Skeletal muscle cell (primary cell): ENCODE measurements at places on chromosomes 3 and 15.

GRCh38 chr3:170473358-170473757, 54.7 kb downstream of the CLDN11 start:
- no peak for DNase-seq

DNA sequence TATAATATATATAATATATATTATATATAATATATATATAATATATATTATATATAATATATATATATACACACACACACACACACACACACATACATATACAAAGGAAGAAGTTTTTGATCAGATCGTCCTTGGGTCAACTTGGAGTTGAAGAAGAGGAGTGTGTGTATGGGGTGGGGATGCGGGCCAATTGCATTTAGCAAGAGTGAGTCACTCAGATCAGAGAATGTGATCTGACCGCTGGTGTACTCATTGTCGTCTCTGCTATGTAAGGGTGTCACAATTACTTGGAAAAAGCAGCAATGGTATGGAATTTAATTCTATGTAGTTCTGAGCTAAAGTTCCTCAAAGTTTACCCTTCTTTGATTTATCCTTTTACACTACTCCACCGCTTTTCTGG, 4.6 kb upstream of the VGLL3 start:
- DNase-seq: peak; percentile 84

DNA sequence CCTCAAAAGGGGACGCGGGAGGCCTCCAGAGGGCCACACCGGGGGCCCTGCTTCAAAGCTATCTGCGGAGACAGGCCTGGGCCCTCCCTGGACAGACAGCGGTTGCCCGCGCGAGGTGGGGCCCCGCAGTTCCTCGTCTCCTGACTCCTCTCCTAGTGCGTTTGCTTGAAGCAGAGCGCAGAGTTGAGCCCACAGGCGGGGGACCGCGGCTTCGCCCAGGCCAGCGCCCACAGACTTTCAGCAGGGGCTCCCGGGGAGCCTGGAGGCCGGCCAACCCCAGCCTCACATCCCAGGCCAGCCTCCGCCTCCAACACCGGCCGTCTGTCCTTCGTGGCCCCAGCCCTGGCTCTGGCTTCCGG, 540 bp upstream of the ADAMTS7 start:
- DNase-seq: no peak

- DNase-seq: no peak
These were observed 499.1 kb downstream of the ROBO2 start for GRCh38 chr3:77539014-77539413.

- peak; percentile 97 for DNase-seq
These were observed 35.7 kb downstream of the CCDC80 start for GRCh38 chr3:112605285-112605684.

DNA sequence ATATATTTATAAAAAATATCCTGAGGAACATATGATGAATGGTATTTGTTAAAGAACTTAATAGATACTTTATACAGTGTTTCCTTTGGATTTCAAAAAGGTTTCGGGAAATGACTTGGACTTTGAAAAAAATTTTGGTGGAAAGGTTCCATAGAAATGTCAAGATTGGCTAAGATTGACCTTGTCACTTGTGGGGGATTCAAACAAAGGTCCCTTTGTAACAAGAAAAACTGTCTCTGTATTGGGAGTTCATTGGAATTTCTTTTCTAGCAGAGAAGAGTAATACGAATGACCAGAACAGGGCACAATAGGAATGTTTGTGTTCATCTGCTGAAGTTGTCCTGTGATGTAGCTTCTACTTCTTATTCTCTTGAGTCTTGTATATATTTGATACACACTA, 43.2 kb downstream of the ARHGEF26 start:
- no peak for DNase-seq

DNA sequence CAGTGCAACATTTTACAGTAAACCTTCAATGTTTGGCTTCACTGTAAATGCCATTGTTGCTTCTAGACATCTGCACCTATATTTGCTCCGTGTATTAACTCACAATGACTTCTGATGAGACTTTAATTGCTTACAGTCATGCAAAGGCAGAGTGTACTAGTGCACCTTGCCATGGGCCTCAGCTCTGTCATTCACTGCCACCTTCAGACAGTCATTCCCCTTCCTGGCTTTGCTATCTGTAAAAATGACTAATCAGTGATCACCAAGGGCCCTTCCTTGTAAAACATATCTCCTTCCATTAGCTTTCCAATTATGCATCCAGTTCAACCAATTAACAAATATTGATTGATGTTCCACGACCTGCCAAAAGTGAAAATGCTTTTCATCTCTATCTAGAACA, 120.3 kb downstream of the ARRDC4 start:
- DNase-seq: no peak

- DNase-seq: no peak
These were observed 389.7 kb downstream of the ROBO1 start for GRCh38 chr3:79378064-79378463.

GRCh38 chr3:13540297-13540995, 8.5 kb upstream of the FBLN2 start:
- DNase-seq: no peak

GRCh38 chr3:23590424-23591273, 215.1 kb upstream of the UBE2E1 start:
- no peak for DNase-seq

- peak; percentile 51 for DNase-seq
These were observed 104.5 kb downstream of the NLGN1 start for GRCh38 chr3:173501931-173502489.

DNA sequence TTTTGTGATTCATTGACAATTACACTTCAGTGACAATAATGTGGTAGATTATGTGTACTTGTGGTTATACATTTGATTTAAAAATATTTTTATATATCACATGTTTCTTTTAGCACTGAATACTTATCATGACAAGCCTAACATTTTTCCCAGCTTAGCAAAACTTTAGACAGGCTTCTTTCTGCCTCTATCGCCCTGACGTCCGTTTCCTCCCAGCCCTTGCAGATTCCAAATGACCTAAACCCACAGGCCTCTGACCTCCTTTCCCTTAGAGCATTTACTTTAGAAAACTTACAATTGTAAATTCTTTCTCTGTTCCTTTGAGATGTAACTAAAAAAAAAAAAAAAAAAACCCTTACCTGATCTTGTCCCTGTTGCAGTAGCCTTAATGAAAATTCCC, 326.1 kb downstream of the UNC13C start:
- no peak for DNase-seq

DNA sequence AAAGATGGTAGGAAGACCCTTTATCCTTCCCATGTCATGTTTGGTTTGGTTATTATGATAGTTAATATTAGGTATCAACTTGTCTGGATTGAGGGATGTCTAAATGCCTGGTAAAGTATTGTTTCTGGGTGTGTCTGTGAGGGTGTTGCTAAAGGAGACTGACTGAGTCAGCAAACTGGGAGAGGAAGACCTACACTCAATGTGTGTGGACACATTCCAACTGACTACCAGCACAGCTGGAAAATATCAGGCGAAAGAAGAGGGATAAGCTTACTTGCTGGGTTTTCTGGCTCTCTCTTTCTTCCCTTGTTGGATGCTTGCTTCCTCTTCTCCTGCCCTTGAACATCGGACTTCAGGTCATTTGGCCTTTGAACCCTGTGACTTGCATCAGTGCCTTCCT, 1227.6 kb upstream of the EPHA6 start:
- no peak for DNase-seq

GRCh38 chr3:195582947-195583346, 793 bp downstream of the APOD start:
- no peak for DNase-seq

- no peak for DNase-seq
These were observed 105.0 kb downstream of the IQCH start for GRCh38 chr15:67359431-67360079.

DNA sequence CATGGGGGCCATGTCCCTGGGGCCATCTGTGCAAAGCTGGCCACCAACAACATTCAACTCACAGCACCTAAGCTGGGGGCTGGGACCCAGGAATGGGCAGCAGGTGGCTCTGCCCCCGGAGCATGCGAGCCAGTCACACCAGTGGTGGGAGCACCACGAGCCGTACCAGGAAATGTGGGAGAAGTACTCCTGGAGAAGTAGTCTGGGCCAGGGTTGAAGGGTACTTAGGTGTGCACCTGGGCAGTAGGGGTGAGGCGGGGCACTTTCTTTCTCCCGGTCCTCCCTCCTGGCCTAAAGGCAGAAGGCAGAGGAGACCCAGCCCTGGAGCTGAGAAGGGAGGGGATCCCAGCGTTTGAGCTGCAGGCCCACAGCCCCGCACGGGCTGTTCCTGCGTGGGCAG, 94.2 kb downstream of the PLXNA1 start:
- no peak for DNase-seq

- DNase-seq: no peak
These were observed 236.8 kb downstream of the LRRN1 start for GRCh38 chr3:4036046-4036445.

DNA sequence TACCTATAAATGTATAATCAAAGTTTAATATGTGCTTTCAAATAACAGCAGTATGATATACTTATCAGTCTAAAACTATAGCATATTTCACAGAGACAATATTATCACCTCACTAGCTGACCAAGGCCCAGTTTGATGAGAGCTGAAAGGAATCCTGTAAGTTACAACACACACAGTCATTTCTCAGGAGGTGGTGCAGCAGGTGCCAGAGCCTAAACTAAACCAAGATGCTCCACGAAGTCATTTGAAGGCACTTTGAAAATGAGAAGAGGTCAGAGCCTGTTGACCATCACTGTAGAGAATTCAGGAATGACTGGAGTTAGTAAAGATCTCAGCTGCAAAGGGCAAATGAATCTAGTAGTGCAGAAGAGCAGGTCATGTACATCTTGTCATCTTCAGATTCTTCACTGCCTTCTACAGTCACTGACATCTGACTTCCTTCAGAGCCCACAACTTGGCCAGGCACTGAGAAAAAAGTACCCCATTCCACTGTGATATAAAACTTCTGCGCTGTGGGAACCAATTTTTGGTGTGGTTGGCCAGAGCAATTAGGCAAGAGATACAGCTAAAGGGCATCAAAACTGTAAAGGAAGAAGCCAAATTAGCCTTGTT, 7.9 kb downstream of the GBE1 start:
- no peak for DNase-seq
